RWPE1 (cell line): ENCODE measurements at places on chromosomes 3 and 15.

DNA sequence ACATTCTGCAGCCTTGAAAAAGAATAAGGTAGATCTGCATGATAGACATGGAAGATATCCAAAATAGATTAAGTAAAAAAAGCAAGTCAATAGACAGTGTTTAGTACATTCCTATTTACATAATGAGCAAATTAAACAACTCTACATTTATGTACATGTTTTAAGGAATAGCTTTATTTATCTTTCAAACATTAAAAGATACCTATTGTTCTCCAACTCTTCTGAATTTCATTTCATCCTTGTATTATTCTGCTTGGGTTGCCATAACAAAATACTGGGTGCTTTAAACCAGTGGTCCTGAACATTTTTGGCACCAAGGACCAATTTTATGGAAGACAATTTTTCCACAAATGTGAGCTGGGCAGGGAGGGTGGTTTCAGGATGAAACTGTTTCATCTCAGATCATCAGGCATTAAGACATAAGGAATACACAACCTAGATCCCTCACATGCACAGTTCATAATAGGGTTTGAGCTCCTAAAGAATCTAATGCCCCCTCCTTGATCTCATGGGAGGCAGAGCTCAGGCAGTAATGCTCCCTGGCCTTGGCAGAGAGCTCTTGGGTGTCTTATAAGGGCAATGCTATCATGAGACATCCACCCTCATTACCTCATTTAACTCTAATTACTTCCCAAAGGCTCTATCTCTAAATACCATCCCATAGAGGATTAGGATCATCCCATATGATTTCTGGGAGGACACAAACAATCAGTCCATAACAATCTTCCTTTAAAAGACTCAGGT is 6.8 kb upstream of the KATNBL1 start:
- DNase-seq = no peak

DNA sequence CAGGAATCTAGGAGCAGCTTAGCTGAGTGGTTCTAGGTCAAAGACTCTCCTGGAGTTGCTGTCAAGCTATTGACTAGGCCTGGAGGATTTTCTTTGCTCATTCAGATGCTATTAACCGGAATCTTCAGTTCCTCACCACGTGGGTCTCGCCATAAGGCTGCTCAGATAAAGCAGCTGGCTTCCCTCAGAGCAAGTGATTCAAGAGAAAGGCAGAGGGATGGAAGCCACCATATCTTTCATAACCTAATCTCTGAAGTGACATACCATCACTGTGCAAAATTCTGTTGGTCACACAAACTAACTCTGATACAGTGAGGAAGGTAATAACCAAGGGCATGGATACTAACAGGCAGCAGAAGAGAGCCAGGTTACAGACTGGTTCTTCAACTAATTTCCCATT is 72.7 kb upstream of the FLNB start:
- no peak for DNase-seq

- DNase-seq = no peak
Measured at GRCh38 chr3:79767194-79767904, 449 bp downstream of the ROBO1 start.

DNA sequence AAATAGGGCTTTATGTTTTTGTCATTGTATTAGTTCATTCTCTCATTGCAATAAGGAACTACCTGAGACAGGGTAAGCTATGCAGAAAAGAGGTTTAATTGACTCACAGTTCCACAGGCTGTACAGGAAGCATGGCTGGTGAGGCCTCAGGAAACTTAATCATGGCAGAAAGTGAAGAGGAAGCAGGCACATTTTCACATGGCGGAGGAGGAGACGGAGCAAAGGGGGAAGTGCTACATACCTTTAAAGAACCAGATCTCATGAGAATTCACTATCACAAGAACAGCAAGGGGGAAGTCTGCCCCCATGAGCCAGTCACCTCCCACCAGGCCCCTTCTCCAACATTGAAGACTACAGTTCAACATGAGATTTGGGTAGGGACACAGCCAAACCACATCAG is 25.6 kb downstream of the CEP63 start:
- DNase-seq = no peak
